Umbilical cord (tissue), 2 donors: ENCODE measurements at places on chromosomes 5 and 9. TPM values are rescaled to one million over a fixed set of nuclear protein-coding genes. Genes with fewer than 3 reads are reported as not detected.

Gene RBM27
- 25.0 TPM for total RNA-seq

GRCh38 chr5:9876451-9876850 is 246.3 kb upstream of the TAS2R1 start:
- DNase-seq: no peak

GRCh38 chr5:36751886-36752285 is 124.7 kb upstream of the NIPBL start:
- DNase-seq: no peak

DNA sequence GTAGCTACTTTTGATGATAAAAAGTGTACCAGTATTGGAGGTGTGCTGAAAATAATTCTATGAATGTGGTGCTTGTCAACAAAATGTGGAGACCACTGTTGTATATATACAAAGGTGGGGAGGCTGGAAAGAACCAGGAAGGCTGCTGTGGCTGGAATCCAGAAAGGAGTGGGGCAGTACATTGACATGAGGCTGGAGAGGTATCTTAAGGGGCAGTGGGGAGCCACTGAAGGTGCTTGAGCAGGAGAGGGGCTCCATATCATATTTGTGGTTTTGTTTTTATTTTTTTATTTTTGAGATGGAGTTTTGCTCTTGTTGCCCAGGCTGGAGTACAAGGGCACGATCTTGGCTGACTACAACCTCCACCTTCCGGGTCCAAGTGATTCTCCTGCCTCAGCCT is 87.9 kb upstream of the NEURL1B start:
- DNase-seq: no peak

DNA sequence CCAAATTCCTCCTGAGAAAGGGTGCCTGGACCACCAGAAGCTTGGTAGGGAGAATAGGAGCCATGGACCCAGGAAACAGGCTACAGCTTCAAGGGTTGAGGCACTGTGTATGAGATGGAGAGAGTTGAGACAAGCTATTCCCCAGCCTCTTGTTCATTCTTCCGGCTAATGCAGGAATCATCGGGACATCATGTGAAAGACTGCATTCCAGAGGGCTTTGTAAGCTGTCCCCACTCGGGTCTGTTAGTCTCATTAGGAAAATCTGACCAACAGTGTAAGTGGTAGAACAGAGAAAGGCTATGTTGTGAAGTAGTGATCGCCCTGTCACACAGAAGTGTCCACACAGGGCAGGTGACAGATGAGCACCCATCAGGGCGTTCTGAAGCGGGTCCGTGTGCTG is 81.4 kb downstream of the GABBR2 start:
- no peak for DNase-seq

DNA sequence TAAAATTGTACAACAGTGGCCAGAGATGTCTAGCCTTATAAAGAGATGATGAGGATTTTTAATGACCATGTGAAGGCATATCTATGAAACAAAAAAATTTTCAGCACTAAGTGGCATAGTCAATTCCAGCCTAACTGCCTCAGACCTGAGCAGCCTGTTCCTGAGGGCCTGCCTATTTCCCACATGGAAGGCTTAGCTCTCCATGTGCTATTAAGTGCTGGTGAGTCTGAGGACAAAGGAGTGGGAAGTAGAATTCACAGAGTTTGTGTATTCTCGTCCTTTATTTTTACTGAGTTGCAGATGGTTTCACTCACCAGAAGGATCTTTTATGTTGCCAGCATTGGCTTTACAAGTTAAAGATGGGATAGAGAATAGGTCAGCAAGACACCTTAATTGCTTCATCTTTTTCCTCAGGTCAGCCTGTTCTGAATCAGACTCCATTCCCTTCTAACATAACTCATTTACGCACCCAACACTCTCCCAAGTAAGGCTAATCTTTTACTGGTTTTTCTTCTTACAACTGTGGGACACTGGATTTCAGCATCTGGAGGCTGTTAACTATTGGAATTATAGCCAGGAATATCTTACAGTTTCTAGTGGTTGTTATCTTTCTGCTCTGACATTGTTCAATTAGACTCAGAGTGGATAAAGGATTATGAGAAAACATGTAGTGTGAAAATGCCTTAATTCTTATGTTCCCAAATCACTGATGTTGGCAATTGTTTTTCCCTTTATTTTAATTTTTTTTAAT is 76.8 kb downstream of the ISOC1 start:
- DNase-seq: peak; percentile 72

Gene MYMK
- not detected for total RNA-seq

- peak; percentile 44 for DNase-seq
These were observed 74.3 kb upstream of the SSBP2 start for GRCh38 chr5:81825237-81825636.

Gene WNK2
- 10.4 TPM for total RNA-seq
